Skin of body (tissue), 3 donors: ENCODE measurements at places on chromosomes 2 and 18. TPM values are rescaled to one million over a fixed set of nuclear protein-coding genes. Genes with fewer than 3 reads are reported as not detected.
A peak's percentile ranks its signal among the peaks of the same experiment; 100 is the strongest.

DNA sequence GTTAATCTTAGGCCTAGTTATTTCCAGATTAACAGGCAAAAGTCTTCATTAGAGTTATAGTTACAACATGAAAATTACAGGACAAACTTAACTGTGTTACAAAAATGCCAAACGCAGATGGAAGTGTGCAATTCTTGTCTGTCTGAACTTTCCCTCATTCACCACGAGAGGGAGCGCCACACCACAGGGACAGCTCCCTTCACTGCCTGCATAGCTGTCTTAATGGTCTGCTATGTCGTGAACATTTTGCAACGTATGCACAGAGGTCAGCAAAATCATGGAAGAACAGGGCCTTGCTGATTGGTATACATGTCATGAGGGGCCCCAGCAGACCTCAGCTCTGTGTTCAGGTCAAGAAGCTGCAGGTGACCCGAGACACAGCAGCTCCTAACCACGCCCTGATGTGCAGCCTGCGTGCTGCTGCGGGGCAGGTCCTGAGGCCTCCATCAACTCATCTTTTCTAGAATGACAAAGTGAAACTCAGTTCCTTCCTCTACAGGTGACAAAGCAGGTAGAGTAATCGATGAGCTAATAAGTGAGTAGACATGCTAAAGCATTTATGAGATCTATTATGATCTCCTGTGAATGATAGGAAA lies 78.8 kb upstream of the ATP8B1 start:
- DNase-seq = peak; percentile 62

- no peak for DNase-seq
These were observed 19.1 kb downstream of the ZNF24 start for GRCh38 chr18:35324926-35325655.

- DNase-seq = no peak
These were observed 47.2 kb upstream of the LOXHD1 start for GRCh38 chr18:46704189-46704588.

DNA sequence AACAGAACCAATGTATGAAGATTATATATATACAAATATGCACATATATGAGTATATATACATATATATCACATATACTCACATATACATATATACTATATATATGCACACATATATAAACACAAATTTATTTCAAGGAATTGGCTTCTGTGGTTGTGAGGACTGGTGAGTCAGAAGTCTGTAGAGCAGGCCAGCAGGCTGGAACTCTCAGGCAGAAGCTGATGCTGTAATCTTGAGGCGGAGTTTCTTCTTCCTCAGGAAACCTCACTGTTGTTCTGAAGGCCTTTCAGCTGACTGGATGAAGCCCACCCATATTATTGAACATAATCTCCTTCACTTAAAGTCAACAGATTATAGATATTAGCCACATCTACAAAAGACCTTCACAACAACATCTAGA lies 143.9 kb upstream of the CREB1 start:
- no peak for DNase-seq

DNA sequence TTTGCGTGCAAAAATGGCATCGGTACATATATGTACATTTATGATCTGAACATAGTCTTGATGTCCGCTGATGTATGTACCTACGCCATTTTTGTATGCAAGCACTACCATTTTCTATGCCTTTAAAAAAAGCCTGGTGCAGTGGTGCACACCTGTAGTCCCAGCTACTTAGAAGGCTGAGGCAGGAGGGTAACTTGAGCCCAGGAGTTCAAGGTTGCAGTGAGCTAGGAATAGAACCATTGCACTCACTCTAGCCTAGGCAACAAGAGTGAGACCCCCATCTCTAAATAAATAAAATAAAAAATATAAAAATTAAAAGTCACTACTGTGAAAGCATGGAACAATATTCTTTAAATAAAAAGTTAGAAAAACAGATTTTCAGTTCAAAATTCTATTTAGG lies 16.7 kb downstream of the RAB1A start:
- no peak for DNase-seq

DNA sequence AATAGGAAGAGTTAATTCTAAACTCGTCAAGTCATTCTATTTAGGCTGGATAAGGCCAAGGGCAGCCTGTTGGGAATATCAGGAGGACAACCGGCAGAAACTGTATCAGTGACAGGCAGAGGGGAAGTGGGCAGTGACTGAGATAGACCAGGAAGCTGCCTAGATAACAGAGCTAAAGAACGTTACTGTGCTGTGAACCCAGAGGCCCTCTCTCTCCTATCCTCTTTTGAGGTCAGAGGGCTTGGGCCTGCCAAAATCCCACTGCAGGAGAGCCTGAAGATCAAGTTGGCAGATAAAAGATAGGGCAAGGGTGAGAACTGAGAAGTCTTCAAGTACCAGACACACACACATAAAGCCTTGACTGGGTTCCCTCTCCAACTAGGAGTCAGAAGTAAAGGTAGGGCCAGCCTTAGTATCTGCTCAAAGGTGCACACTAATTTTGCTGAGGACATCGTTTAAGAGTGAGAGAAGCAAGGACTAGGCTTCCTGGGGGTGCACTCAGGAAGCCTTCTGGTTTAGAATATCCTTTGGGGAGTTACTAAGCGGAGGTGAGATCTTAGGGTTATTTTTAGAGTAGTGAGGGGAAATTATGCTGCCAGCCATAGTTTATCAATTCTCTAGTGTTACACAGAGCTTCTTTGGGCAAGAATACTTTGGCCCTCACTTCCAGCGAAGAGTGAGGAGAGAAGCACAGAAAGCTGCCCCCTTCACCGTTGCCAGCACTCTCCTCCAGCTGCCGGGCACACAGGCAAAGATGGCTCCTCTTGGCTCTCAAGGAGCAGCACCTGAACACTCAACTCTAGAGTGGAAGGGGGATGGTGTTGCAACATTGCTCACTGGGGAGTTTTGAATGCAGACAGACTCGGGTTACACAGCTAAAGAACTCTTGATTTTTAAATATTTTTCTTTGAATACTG lies 9.8 kb downstream of the CAVIN2 start:
- no peak for DNase-seq

DNA sequence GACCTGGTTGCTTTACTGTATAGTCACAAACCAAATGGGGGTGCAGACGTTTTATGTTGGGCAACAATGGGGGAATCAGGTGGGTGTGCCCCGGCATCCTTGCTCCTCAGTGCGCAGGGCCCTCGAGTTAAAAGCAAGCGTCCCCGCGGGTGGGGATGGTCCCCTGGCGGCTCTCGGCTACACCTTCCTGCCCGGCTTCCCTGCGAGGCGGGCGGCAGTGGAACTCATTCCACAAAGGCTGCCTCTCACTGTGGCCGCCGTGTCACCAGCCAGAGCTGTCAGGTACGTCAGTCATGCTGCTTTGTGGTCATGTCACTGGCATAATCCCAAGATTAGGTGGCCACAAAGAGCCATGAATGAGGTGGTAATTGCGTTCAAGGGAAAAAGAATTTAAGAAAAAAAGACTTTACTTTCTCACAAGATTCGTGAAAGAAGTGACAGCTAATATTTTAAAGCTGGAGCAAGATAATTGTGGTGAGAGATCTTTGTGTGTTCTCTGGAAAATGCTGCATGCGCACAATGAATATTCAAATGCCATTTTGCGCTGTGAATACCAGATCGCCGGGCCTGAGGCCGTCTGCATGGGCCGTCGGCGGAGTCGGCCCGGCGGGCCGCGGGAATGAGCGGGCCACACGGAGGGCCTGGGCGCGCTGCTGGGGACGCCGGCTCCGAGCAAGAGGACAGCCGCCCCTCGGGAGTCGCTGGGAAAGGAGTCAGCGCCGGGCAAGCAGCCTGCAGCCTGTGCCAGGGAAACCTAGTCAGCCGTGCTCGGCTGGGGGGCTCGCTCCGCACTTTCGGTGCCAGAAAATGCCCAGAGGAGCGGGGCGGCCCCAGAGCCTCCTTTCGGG lies 82.3 kb upstream of the LDLRAD4 start:
- DNase-seq = no peak

DNA sequence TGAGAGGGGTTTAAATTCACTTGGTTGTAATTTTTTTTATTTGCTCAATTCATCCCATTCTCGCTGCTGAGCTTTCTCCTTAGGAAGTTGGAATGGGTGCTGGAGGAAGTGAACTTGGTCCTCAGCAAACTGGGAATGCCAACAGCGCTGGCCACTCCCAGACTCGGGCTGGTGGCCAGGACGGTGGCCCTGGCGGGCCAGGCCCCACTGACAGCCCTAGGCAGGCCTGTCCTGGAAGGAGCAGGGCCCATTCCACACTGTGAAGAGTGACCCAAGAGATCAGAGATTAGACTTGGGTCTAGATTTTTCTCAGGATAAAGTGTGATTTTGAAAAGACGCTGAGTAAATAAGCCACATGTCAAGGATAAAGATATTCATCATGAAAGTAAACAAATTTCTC lies 132.7 kb downstream of the HDAC4 start:
- DNase-seq = no peak

DNA sequence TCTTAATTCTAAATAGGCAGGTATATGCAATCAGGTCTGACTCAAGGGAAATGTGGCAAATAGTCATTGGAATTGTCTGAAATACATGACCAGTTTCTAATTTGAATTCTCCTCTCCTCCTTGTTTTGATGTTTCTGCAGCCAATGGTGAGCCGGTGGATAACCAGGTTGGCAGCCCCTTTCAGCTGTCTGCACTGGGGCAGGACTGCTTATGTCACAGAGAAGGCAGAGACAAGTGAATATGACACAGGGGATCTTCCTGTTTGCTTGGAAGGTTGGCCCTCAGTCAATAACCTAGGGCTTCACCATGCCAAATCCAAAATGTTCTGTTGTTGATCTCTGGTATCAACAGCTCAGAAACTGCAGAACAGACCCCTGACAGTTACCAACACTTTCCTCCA lies 12.1 kb downstream of the MYT1L start:
- no peak for DNase-seq

GRCh38 chr18:46167971-46168370 lies 63.8 kb downstream of the HAUS1 start:
- no peak for DNase-seq

DNA sequence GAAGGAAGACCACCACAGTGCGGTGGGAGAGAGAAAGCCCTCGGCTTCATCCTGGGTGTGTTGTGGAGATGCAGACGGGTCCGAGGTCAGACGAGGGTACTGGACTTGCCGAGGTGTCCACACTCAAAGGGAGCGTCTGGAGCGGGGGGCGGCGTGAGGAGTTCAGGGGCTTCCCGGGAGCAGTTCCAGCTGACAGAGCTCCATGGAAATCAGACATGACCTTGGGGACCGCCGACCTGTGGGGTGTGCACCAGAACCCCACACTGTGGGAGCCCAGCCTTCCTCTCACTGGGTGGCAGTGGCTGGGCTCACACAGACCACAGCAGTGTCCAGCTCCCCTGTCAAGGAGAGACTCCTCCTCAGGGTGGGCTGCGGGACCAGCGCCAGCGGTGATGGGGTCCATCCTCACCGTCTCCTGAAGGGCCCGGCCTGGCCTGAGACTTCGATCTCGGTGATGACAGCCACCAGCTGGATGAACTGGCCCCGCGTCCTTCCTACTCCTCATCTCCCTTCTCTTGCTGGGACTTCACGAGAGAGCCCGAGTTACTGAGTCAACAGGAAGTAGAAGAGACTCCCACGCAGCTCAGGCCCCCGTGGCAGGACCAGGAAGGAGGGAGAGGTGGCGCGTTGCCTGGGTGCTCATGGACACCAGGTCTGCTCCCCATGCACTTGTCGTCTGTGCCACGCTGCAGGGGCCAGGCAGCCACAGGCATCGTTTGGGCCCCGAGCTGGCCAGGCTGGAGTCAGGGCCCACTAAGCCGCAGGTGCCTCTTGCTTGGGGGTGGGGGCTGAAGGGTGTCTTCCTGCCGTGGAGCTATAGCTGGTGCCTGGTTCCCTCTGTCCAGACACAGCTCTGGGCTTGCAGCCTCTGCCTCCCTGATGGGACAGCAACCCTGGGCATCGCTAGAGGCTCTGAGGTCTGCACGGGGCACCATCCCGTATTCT lies 101.9 kb upstream of the CTDP1 start:
- DNase-seq = no peak

- no peak for DNase-seq
These were observed 132.1 kb downstream of the CTIF start for GRCh38 chr18:48670751-48671560.

DNA sequence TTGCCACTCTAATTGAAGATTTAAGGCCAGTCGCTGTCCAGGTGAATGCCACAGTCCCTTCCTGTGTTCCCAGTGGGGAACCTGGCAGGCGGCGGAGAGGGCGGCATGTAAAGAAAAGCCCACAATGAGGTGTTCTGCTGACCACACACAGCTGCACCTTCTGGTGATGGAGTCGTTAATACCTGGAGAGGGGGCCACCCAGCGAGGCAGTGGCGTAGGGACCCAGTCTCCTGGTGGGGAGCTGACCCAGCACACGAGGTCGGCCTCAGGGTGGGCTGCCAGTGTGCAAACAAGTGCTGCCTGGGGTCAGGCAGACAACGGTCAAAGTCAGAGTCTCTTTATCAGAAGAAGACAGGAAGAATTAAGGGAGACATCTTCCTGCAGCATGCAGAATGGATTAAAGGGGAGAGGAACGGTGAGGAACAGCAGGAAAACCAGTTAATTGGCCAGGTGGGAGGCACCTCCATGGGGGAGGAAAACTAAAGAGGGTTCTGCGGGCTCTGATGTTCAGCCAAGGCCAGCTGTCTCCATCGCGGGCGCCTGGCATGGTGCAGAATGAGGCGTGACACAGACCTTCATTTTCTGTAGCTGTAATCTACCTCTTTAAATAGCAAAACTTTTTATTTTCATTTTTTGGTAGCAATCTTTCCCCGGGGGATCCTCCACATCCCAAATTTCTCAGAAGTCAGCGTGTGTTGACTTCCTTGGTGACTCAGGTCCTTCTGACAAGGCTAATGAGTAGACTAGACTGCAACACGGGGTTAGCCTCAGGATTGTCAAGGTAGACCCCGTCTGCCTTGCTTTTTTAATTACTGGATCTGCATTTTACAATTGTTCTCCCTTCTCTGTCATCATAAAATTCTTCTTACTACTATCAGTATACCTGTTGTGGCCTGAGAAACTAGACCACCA lies 78.3 kb downstream of the SMAD7 start:
- DNase-seq = no peak

Gene SIX3
- not detected for total RNA-seq

Gene GNLY
- total RNA-seq = not detected

Gene ARHGAP28
- 42.6 TPM for total RNA-seq

Gene TUBA3E
- not detected for total RNA-seq

Gene GTF2A1L
- 1.5 TPM for total RNA-seq

Gene ZDBF2
- total RNA-seq = 8.2 TPM

Gene ALPI
- total RNA-seq = not detected

Gene WDR7
- 27.0 TPM for total RNA-seq

Gene MC5R
- not detected for total RNA-seq

Gene IAH1
- 31.0 TPM for total RNA-seq

Gene NTSR2
- total RNA-seq = 0.10 TPM

Gene SNTG2
- total RNA-seq = 5.2 TPM

Gene TMEM37
- 1.5 TPM for total RNA-seq

Gene TFPI
- total RNA-seq = 44.5 TPM

Gene CXCR4
- 51.5 TPM for total RNA-seq

Gene SATB2
- 6.0 TPM for total RNA-seq

Gene ERBB4
- total RNA-seq = 2.1 TPM

Gene SAG
- total RNA-seq = not detected

Gene LAMA3
- total RNA-seq = 60.6 TPM
